ENCODE measurements at places on chromosomes 6 and 20.

- peak; percentile 10 for DNase-seq
These were observed 838 bp downstream of the STMN3 start for GRCh38 chr20:63652192-63652980.

DNA sequence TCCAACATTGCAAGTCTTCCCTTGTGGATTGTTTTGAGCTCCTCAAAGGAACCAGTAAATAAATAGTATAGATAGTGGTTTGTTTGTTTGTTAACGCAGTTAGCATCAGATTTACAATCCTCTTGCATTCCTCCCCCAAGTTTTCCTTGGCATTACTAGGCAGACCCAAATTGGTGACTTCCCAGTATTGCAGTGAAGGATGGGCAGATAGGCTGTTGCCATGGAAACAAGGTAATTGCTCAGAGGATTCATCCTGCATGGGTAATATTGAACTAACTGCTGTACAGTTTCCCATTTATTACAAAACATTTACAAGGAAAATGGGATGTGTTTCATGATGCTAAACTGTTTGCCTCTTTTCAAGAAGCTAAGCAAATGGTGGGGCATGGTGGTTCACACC, 477.2 kb downstream of the EPM2A start:
- no peak for DNase-seq

GRCh38 chr6:157294654-157295053, 28.7 kb downstream of the TMEM242 start:
- DNase-seq = no peak

DNA sequence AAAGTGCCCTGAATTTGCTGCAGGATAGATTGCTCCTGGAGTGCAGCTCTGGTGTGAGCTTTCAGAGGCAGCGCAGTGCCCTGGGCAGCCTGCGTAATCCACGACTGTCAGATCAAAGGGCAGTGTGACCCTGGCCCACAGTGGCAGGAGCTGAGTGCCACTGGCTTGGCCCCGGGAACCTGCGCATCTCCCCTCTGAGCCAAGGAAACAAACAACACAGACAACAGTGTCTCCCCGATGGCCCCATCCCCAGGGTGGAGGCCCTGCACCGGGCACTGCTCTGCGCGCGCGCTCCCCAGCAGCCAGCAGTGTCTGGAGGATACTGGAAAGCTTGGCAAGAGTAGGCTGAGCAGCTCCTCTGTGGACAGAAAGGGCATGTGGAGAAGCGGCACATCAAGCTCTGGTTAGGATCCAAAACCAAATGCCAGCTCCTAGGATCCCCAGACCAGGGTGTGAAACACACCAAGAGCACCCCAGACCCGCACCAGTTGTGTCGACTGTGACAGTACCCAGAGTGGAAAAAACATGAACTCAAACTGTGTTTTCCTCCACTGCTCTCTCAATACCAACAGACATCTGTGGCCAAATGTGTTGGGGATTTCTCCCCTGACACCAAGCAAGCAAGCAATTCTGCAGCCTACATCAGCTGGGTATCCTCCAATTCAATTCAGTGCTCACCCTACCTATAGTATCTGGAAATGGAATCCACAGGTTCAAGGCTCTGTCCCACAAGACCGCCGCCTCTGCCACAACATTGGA, 26.7 kb downstream of the RBCK1 start:
- DNase-seq = no peak

DNA sequence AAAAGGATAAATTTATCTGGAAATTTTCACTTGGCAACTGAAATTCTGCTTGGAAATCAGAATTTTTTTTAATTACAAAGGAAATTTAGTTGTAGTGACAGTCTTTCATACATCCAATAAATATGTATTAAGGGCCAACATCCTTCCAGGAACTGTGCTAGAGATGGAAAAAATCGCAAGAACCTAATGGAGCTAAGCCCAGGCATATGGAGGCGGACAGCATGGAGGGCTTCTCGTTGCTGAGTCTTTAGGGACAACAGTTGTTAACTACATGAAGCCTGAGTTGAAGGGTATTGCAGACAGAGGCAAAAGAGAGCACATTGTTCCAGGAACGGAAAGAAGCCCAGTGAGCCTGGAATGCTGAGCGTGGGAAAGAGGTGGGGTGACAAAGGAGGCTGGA, 208.9 kb downstream of the IBTK start:
- no peak for DNase-seq

GRCh38 chr20:46209930-46210671, 92.0 kb downstream of the CD40 start:
- DNase-seq = no peak

- DNase-seq = no peak
These were observed 139.4 kb downstream of the CARMIL1 start for GRCh38 chr6:25418454-25419052.

DNA sequence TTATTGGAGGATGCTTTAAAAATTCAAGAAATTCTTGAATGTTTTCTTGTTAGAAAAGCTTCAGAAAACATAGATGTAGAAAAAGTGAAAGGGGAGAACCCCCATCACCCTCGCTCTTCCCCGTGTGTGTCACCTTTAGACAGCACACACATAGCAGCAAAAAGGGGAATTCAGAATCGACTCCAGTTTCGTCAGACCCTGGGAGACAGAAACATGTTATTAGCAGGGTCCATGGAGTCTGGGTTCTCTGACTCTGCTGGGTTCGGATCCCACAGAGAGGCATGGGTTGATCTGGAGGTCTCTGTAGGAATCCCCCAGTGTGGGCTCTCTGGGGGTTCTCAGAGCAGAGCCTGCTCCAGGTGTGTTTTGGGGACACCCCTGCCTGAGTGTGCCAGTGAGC, 43.7 kb downstream of the ARHGAP40 start:
- DNase-seq = no peak

DNA sequence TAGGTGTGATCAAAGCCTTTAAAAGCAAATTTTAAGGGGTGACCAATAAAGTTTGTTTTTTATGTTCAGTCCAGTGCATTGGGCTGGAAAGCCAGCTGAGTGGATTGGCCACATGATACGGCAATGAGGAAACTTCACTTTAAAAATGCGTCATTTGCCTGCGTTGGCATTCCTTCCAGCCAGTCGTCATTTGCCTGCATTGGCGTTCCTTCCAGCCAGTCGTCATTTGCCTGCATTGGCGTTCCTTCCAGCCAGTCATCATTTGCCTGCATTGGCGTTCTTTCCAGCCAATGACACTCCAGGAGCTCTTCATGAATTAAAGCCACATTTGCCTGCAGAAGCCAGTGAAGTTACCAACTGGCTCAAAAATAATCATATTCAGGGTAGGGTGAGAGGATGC, 378.6 kb downstream of the SMOC2 start:
- no peak for DNase-seq

GRCh38 chr6:90190752-90191395, 105.8 kb downstream of the BACH2 start:
- DNase-seq = no peak

- DNase-seq = no peak
These were observed 39.0 kb upstream of the TBXT start for GRCh38 chr6:166206510-166207283.

DNA sequence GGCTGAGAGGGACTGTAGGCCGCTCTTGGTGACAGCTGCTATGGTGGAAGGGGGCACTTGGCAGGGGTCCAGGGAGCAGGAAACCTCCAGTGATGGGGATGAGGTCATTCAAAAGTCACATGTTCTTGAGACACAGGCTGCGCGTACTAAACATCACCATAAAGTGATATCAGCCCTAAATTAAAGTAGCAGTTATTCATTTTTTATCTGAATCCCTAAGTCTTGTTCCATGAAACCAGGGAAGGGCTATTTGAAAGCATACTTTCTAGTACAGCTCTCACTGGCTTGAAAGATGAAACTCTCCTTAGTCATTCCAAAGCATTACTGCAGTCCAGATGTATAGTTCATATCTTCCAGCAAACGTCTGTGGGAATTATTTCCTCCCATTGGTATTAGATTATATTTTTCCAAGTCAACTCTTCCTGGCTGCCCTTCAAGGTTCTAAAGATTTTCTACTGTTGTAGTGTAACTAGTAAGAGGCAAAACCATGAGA, 373.1 kb downstream of the CD109 start:
- no peak for DNase-seq

DNA sequence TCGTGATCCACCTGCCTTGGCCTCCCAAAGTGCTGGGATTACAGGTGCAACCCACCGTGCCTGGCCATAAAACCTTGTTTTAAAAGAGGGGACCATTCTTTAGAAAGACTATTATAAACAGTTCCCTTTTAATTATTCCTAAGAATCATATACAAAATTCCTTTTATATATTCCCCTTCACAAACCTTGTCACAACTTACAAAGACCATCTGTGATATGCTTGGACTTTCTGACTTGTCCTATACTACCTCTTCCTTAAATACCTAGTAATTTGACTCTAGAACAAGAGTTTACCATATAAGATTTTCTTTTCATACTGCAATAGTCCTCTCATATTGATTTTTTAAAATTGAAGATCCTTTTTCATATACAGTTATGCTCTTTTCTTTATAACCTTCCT, 135.8 kb upstream of the PRSS16 start:
- DNase-seq = no peak

- DNase-seq = no peak
These were observed 135.6 kb upstream of the PTPRK start for GRCh38 chr6:128655978-128656498.

DNA sequence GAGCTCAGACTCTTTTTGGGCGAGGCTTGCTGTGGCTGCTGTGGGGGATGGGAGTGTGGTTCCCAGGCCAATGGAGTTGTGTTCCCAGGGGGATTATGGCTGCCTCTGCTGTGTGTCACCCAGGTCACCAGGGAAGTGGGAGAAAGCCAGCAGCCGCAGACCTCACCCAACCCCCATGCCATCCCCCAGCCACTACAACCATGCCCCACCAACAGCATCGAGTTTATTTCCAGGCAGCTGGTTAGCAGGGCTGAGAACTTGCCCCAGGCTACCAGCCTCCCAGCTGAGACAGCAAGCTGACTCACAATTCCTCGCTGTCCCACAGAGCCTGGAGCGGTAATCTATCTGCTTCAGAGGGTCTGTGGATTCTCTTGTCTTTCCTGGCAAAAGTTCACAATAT, 331.7 kb downstream of the FRK start:
- no peak for DNase-seq

GRCh38 chr6:3882866-3883265, 33.7 kb downstream of the FAM50B start:
- DNase-seq = no peak

GRCh38 chr20:59402681-59403080, 102.3 kb downstream of the EDN3 start:
- no peak for DNase-seq

DNA sequence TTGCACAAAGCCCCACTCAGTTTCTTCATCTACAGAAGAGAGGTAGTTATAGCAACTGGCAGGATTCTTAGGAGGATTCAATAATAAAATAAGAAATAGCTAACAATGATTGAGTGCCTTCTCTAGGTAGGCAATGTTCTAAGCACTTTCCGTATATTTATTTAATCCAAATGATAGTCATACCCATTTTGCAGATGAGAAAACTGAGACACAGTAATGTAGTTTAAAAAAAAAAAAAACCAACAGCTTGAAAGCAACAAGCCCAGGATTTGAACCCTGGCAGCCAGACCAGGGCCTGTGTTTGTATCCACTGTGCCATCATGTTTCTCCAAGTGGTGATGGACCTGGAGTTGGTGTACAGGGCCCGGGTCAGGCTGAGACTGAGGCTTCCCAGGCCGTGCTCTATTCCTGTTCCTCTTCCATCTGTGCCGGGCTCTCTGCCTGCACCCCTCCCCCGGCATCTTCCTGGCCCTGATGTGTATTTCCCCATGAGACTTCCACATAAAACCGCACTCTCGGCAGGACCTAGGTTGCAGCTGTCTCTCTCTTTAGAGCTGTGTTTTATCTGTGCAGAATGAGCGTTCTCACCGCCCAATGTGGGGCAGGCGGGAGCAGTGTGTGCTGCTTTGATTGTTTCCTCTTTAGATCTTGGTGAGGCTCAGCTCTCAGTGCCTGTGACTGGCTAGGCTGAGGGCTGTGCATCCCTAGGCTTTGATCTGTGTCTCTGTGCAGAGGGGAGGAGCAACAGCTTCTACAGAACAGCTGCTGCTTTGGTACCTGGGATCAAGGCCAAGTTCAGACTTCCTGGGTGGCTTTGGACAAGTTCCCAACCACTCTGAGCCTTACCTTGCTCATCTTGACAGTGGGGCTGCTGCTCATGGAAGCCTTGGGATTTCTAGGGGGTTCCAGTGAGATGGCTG, 49.5 kb downstream of the TOX2 start:
- DNase-seq = peak; percentile 51

GRCh38 chr6:151137542-151137941, 102.2 kb upstream of the AKAP12 start:
- no peak for DNase-seq

GRCh38 chr20:10708351-10709185, 34.8 kb upstream of the JAG1 start:
- no peak for DNase-seq

- DNase-seq = no peak
These were observed 11.6 kb downstream of the GSS start for GRCh38 chr20:34943808-34944567.

DNA sequence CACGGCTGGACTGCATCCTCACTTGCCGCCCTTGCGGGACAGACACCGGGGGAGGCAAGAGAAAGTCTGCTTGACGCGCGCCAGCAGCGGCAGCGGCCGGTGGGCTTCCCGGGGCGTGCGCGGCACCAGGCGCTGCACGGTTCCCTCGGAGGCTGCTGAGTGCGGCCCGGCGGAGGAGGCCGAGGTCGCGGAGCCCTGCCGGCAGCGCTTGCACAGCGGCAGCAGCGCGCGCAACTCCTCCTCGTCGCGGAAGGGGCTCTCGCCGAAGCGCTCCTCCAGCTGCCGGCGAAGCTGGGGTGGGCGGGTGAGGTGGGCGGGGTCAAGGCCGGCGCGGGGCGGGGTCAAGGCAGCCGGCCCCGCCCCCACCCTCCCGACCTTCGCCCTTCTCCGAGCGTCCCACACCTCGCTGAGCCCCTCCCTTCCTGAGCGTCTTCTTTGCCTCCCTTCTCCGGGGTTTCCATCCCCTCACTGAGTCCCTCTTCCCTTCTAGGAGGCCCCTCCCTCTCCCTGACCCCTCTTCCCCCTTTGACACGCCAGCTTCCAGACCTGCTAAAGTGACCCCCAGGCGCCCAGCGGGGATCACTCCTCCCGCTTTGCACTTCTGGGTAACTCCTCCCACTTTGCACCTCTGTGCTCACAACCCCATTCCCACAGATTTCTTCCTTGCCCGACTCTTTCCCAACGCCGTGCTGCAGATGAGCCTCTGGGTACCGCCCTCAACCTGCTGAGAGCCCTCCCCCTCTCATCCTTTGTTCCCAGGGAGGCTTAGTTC, 8.8 kb downstream of the DUSP15 start:
- peak; percentile 44 for DNase-seq

- no peak for DNase-seq
These were observed 21.1 kb upstream of the THEMIS start for GRCh38 chr6:127921982-127922381.

DNA sequence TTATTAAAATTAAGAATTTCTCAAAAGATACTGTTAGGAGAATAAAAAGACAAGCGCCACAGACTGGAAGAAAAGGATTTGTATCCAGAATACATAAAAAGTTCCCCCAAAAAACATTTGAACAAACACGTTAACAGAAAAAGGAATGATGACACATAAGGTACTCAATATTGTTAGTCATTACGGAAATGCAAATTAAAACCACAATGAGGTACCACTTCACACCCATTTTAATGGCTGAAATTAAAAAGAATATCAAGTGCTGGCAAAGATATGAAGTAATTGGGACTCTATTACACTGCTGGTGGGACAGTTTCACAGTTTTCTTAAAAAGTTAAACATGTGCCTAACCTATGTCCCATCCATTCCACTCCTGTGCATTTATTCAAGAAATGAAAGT, 51.4 kb downstream of the HECA start:
- no peak for DNase-seq

GRCh38 chr6:169752074-169752623, 727 bp downstream of the ERMARD start:
- DNase-seq = no peak
